RPMI8226 (cell line): ENCODE measurements at places on chromosomes 1 and 21.

GRCh38 chr1:220680085-220680687, 10.0 kb upstream of the C1orf115 start:
- DNase-seq, result peak; percentile 48

DNA sequence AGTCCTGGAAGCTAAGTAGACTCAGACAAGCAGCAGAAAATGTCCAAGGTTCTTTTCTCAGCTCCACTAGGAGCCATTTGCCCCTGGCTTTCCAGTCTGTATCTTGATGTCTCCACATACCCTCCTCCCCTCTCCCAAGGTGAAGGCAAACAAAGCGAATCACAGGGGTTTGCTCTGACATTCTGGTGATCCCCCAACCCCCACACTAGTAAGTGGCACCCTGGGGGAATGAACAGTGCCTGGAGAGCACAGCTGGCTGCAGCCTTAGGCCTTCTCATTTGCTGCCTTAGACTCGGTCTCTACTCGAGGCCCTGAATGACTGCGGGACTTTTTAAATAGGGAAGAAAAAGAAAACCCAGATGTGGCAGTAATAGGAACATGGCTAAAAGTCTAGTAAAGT, 15.3 kb downstream of the ERI3 start:
- no peak for DNase-seq

DNA sequence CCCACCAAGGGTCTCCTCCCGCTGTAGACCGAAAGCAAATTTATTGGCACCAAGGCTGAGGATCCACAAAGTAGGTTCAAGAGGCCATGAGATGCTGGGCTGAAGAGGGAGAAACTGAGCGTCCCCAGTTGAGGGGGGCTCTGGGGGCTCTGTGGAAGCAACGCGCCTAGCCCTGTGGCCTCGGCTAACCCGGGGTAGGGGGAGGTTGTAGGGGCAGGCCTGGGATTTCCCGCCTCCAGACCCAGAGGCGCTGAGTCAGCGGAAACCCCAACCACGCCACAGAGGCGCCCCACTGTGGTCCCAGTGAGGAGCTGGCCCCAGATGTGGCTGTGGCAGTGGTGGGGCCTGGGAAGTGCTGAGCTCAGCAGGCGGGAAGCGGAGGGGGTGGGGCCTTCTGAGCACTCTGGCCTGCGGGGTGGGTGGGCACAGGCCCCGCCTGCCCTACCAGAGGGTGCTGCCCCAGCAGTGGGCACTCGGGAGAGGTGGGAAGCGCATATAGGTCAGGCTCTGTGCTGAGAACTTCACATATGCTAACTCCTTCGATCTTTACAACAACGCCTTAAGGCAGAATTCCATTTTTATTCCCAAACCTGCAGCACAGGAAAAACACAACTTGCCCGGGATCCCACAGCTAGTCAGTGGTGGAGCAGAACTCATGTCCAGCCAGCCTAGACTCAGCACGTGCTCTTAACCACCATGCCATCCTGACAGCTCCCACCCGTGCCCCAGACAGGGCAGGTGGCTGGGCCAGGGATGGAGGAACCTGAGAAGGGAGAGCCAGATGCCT, 1.5 kb upstream of the COL16A1 start:
- DNase-seq, result peak; percentile 89

- peak; percentile 12 for DNase-seq
Observed at GRCh38 chr1:204558467-204558866, 42.3 kb downstream of the MDM4 start.
